ENCODE measurements at places on chromosomes 3 and 15. TPM values are rescaled to one million over a fixed set of nuclear protein-coding genes. Genes with fewer than 3 reads are reported as not detected.

The WDR93 gene
- total RNA-seq, result 1.2 TPM

The ATP6V1A gene
- total RNA-seq, result 104 TPM

The TYRO3 gene
- total RNA-seq, result 17.3 TPM

DNA sequence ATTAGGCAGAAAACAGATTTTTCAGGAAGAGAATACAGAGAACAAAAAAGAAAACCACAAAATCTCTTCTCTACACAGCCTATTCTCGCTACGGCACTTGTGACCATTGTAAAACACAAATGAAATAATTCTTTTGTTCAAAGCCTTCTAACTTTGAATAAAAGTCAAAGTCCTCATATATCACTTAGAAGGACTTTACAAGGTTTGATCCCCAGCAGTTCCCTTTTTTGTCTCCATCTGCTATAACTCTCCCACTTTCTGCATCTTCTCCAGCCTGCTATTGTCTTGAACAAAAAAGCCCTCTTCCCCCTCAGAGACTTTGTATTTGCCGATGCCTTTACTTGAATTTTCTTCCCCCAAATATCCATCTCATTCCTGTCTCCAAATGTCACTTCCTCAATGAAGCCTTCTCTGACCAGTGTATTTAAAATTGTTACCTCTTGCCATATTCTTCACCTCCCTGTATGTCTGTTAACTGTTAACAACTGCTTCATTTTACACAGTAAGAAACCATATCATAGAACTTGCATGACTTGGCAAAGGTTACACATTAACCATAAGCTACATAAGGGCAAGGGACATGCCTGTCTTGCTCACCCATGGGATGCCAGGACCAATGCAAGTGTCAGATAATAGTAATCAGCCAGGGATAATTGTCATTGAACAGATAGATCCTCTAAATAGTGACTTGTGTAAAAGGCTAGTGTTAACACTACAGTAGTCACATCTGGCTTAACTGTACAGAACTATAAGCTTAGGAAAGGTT lies 122.4 kb downstream of the CBLB start:
- no peak for DNase-seq

DNA sequence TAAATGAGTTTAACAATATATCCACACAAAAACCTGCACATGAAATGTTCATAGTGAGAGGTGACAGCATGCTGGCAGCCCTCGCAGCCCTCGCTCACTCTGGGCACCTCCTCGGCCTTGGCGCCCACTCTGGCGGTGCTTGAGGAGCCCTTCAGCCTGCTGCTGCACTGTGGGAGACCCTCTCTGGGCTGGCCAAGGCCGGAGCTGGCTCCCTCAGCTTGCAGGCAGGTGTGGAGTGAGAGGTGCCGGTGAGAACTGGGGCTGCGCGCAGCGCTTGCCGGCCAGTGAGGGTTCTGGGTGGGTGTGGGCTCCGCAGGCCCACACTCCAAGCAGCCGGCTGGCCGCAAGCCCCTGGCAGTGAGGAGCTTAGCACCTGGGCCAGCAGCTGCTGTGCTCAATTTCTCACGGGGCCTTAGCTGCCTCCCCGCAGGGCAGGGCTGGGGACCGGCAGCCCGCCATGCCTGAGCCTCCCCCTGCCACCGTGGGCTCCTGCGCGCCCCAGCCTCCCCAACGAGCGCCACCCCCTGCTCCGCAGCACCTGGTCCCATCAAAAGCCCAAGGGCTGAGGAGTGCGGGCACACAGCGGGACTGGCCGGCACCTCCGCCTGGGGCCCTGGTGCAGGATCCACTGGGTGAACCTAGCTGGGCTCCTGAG lies 3.4 kb downstream of the CCDC13 start:
- no peak for DNase-seq

All from lower lobe of right lung (tissue), 2 donors.